ENCODE measurements at places on chromosomes 5 and 9.
A peak's percentile ranks its signal among the peaks of the same experiment; 100 is the strongest.

DNA sequence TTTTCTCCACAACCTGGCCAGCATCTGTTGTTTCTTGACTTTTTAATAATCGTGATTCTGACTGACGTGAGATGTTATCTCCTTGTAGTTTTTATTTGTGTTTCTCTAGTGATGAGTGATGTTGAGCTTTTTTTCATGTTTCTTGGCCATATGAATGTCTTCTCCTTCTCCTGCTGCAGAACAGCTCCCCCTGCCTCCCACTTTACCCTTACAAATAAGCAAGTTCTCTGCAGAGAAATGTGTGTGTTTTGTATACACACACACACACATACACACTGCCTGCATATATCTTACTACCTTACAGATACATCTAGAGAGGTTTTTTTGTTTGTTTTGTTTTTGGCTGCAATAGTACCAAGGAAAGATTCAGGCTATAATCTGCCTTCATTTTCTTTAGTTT lies 88.7 kb upstream of the PHF24 start:
- DNase-seq, result peak; percentile 24

- DNase-seq, result no peak
Measured at GRCh38 chr9:123115146-123115913, 81.9 kb downstream of the GPR21 start.

DNA sequence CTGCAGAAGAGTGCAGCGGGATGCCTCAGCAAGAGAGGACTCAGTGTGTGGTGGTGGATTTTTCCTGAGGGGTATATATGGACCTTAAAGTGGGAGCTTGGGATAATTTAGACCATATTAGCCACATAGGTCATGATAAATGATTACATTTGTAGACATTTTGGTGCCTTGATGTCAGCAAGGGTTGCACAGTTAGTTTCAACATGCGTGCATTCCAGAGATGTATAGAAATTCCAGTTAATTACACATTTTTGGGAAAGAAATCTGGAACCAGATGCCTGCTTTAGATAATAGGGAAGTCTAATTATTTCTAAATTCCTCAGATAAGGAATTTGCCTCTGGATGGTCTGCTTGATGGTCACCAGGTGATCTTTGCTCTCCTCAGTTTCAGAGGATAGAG lies 440.6 kb upstream of the PAPPA start:
- DNase-seq, result no peak

- DNase-seq, result no peak
Measured at GRCh38 chr9:18989865-18990264, 43.1 kb downstream of the SAXO1 start.

DNA sequence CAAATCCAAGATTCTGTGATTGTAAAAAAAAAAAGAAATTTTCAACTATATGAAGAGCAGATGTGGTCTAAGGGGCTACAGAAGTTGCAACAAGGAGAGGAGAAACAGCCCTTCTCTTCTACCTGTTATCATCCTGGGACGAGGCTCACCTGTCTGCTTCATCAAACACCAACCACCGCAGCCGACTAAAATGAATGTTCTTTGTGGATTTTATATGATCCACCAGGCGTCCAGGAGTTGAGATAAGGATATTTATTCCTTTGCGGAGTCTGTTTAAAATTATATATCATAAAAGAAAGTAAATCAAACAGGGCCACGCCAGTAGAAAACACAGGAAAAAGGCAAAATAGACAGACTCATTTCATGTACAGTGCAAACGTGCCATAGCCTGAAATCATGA lies 21.5 kb downstream of the DDX31 start:
- DNase-seq, result no peak

DNA sequence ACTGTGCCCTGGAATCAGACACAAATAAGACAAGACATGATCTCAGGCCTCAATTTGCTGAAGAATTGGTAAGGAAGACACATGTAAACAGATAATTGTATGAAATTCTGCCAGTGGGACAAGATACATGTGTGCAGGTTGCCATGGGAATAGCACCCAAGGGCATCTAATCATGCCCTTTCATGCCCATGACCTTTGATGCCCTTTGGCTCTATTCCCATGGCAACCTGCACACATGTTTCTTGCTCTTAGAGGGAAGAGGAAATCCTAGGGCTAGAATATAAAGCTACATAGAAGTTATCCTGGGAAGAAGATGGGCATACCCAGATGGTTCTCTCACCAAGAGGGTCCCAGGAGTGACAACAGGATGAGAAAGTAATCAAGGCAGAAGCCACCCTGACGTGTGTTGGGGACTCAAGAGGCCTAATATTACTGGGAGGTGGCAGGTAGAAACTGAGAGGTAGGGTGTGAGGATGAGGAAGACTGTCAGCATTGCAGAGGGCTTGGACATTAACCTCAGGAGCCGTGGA lies 34.4 kb downstream of the P4HA2 start:
- DNase-seq, result no peak

DNA sequence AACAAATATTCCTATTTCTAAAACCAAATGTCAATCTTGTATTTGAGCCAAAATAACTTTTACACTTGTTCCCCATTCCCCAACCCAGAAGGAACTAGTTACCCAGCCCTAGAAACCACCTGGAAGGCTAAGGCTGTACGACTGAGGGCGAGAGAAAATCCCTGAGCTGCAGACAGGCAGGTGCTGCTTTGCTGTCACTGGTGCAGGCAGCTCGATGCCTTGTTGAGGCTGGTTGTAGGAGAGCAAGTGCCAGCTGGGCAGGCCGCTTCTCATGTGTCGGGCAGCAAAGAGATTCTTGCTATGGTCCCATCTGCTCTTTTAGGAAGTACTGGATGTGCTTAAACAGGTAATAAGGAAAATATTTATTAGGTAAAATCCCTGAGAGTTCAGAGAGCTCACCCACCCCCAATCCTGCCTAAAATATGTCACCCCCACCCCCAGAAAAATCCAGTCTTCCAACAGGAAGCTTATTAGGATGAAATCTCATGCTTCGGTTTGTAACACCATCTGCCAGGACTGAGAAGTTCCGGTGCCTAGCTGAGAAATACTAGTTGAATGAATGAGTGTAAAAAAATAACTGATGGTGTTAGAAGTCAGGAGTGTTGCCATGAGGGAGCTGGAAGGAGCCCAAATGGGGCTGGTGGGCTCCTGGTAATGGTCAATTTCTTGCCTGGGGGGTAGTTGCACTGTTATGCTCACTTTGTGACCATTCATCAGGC lies 91.1 kb upstream of the DMRT1 start:
- no peak for DNase-seq
